Right atrium auricular region (tissue), 2 donors: ENCODE measurements at places on chromosomes 3 and 15.
A peak's percentile ranks its signal among the peaks of the same experiment; 100 is the strongest.

DNA sequence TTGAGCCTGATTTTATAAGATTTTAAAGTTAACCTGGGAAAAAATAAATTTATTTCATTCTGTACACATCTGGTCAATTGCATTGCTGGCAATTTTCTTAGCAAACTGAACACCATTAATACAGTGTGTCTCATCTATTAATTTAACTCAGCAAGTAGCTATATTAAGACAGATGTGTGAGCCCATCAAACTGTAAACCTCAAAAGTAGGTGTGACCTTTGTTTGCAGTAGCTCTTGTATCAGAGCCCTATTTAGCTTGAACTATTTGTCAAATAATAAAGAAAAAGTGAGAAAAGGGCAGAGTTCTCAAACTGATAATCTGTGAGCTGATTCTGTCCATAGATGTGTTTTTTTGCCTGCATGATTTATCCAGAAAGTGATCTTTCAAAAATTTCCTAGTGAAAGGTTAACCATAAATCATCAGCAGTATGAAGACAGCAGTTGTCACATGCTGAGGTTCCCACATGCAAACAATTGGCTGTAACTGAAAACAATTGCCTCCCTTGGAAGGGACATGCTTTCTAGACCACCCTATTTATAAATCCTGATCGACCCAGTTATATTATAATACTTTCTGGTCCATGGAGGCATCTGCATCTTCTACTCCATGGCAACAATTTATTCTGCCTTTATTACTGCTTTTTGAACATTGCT, 646.5 kb downstream of the NSUN3 start:
- DNase-seq = no peak

- peak; percentile 36 for DNase-seq
These were observed 71.7 kb downstream of the GABRG3 start for GRCh38 chr15:27042646-27043045.

DNA sequence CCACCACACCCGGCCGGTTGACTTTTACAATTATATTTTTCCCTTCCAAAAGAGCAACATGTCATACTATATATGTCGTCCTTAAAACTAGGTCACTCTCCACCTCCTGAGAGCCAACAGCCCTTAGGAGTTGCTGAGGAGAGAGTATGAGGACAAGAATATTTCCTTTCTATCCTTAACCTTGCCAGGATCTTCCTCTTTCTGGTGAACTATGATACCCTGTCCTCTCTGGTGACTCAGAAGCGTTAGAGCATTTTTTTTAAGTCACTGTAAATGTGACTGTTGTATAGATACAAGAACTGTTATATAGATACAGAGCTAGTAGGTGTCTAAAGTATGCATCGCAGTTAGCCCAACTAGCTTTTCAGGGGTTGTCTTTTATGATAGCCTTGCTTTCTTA, 33.7 kb upstream of the MTHFS start:
- DNase-seq = no peak

DNA sequence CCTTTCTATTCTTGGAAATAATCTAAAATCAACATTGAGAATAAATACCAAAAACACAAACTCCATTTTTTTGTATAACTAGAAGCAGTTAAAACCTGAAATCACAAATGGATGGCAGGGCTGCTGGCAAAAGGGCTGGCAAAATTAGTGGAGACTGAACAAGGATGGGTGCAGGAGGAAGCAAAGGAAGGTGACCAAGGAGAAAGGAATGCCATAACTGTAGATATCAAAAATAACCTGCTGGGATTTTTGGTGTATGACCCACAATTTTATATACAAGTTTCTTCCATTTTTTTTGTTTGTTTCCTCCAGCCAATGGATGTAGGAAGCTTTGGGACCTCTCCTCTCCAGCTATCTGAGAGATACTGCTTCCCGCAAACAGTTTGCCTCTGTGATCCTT, 12.7 kb downstream of the CFAP44 start:
- DNase-seq = no peak
